Caco-2 (cell line): ENCODE measurements at places on chromosomes 5 and 9.
A peak's percentile ranks its signal among the peaks of the same experiment; 100 is the strongest.

DNA sequence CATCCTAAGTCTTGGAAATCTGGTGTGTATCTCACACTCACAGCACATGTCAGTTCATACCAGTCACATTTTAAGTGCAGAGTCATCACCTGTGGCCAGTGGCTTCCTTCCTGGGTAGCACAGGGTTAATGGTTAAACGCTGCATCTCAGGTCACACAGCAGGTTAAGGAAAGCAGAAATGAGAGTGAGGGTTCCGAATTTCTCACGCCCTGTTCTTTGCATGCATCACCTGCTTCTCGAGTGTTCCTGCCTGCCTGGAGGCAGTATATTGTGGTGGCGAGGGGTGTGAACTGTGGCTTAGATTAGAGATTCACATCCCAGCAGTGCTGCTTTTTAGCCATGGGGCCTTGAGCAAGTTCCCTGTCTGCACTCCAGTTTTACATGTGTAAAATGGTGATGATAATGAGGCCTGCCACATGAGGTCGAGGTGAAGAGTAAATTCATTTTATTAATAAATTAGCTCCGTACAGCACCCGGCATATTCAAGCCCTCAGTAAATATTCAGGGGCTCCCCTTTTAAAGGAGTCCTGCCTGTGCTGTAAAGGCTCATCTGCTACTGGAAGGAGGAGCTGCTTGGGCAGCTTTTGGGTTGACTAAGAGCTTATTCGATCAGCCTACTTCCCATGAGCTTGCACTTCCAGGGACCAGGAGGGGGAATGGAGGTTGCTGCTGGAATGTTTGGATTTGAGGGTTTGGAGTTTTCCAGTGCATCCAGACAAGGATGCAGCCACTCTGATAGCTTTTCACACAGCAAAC is 61.1 kb upstream of the SAP30L start:
- no peak for DNase-seq

GRCh38 chr9:1431461-1431860 is 381.3 kb downstream of the DMRT2 start:
- no peak for DNase-seq

GRCh38 chr9:9079473-9079872 is 1279.9 kb upstream of the DMAC1 start:
- no peak for DNase-seq

GRCh38 chr5:56951126-56951945 is 587 bp downstream of the MIER3 start:
- DNase-seq: peak; percentile 59

GRCh38 chr5:137273511-137273910 is 225.6 kb downstream of the SPOCK1 start:
- no peak for DNase-seq

DNA sequence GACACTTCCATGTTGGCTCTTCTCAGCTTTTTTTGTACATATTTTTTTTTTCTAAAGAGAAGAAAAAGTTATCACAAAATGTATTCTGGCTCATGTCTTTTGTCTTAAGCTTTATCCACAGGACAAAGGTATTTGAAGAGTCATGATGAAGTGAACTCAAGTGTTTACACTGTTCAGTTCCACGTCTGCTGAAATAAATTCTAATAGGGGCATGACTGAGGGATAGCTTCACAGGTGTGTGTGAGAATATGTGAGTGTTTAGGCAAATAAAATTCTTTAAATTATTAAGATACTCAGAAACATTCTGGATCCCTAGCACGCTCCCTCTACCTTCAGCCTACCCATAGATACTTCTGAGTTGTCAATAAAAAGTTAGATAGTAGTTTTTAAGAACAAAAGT is 59.8 kb downstream of the BAAT start:
- DNase-seq: no peak

DNA sequence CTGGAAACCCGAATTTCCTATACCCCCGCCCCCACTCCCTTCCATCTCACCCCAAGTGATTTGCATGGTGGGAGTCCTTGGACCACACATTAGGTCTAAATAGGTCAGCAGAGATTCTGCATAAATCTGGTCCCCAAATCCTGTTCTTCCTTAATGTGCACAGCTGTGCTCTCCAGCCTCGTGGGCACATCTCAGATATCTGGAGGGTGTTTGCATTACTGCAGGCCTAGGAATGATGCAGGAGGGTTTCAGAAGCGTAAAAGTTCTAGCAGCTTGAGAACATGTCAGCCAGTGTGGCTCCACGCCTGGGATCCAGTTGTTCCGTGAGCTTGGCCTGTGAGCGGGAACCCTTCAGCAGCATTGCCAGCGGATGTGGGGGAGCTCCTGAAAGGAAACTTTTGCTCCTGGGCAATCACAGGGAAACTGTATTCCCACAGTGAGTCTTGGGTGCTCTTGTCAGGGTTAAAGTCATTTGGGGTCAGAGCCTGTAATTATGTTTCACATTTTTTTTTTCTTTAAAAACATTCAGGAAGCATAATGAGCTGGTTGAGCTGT is 12.9 kb downstream of the ARHGAP26 start:
- DNase-seq: no peak

DNA sequence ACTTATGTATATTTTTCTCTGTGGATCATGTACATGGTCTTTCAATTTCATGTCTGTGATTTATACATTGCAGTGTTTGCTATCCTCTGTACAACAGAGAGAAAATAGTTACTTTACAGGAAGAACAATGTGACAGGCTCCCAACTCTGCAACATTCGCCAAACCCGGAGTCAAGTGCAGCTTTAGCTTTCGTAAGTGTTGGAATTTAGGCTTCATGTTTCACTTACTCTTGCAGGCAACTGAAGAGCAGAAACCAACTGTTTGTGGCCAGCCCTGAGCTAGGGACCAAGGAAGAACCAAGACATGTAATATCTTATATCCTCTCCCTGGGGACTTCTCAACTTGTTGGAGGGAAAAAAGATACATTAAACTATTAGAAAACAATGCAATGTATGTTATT is 147.9 kb downstream of the C5orf15 start:
- DNase-seq: no peak

DNA sequence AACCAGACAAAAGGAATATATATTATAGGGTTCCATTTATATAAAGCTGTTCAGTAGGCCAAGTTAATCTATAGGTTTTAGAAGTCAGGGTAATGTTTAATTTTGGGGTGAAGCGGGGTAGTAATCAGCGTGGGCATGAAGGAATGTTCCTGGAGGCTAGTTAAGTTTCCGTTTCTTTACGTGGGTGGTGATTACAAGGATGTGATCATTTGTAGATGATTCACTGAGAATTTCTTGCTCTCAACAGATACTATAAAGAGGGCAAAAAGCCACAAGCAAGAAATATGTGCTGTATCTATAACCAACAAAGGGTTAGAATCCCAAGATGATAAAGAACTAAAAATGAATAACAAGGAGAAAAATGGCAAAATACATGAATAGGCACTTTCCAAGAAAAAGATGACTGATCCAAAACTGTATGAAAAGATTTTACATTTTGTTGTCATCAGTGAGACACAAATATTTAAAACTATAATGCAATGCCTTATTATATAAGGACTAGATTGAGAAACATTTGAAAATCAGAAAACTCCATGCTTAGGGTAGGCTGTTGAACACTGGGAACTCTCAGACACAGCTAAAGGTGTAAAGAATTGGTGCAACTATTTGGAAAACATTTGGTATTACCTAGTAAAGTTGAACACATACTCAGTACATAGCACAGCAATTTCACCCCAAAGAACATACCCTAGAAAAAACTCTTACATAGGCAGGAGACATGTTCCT is 224.3 kb upstream of the S1PR3 start:
- no peak for DNase-seq

DNA sequence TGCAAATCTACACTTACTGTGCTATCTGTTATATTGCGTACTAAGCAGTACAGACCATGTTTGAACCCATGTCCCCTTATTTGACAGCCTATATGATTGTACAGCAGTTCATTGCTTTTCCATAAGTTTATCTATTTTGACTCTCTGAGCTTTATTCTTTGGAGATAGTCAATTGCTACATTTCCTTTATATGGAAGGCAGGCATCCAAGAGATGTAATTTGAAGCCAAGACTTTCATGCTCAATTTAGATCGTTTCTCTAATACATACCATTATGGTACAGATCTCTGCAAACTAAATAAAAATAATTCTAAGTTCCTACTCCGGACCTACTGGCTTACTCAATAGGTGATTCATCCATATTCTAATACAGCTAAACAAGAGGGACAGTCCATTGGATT is 424.8 kb downstream of the TMEM38B start:
- DNase-seq: no peak

DNA sequence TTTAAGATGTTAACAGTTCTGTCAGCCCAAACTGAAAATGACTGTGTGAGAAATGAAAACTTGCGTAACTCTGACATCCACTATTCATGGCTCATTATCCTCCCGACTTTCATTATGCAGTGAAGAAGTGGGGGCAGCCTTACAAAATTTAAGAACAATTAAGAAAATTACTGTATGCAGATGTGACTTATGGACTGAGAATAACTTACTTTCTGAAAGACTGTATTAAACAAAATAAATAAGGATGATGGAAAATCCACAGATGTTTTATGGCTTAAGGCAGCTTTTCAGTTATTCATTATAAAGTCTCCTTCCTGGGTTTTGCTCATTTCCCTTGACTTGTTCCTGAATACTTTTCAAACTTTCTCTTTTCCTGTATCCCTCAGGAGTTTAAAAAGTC is 55.2 kb downstream of the GRIN3A start:
- DNase-seq: no peak

DNA sequence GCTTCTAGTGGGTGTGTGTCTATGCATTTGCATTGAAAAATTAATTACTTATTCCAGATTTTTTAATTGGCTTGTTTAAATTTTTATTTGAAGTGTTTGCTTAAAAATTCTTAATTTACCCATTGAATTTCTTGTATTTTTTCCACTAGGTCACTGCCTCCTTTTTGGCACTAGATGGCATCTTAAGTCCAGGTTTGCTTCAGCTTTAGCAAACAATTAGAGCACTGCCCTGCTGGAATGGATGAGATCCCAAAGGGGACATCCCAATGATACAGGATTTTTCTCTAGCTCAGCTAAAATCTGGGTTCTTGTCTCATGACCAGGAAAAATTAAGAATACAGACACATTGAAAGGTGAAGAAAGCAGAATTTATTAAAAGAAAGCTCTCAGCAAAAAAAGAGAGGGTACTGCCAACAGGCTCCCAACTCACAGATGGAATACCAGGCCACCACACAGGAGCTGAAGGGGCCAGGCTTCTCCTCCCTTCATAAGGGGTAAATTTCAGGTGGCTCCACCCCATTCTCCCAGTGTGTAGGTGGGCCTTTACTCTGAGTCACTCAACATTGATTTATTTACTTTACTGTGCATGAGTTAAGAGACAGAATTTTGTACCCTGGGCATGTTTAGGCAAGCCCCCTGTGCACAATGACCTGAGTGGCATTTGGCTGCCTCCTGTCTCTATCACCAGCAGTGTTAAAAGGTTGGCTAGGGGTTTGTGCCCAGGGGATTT is 532.4 kb downstream of the ANXA1 start:
- DNase-seq: no peak

GRCh38 chr5:107294669-107295068 is 376.1 kb downstream of the EFNA5 start:
- no peak for DNase-seq

DNA sequence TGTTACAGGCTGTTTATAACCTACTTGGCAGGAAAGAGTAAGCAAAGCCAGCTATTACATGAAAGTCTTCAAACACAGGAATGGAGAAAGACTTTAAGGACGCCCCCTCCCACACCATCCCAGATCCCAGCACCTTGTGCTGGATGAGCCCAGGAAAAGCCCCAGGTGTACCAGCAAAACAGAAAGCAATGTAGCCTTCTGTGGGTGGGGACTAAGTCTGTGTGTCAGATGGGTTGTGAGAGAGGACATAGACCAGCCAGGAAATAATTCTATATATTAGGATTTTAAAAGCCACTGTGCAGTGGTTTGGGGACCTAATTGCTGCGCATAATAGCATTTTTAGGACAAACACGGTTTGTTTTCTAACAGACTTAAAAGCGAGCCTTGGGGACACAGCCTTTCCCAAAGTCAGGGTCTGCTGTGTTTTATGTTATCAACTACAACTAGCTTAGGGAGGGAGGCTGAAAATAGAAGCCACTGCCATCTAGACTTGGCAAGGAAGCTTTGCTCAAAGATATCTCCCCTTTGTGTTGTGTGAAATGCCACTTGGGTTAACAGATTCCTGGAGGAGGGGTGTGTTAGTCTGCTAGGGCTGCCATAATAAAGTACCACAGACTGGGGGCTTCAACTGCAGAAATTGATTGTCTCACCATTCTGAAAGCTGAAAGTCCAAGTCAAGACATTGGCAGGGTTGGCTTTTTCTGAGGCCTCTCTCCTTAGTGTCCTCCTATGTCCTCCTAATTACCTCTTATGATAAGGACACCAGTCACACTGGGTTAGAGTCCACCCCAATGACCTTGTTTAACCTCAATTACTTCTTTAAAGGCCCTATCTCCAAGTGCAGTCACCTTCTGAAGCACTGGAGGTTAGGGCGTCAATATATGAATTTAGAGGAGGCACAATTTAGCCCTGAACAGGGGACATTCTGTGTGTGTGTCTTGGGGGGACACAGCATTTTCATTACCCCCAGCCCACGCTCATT is 17.2 kb upstream of the UBE2QL1 start:
- no peak for DNase-seq

DNA sequence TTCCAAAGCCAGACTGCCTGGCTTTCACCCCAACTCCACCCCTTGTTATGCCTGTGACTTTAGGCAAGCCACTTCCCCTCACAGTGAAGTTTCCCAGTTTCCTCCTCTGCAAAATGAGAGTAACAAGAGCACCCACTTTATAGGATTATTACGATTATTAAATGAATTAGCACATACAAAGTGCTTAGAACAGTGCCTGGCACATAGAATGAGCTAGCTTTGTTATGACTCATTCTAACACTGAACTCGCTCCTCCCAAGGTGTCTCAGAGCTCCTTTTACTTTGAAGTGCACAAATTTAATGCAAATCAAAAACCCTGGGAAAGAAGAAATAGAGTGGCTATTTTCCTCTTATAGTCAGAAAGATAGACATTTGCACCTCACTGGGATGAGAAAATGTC is 34.3 kb downstream of the DNAH5 start:
- DNase-seq: no peak

DNA sequence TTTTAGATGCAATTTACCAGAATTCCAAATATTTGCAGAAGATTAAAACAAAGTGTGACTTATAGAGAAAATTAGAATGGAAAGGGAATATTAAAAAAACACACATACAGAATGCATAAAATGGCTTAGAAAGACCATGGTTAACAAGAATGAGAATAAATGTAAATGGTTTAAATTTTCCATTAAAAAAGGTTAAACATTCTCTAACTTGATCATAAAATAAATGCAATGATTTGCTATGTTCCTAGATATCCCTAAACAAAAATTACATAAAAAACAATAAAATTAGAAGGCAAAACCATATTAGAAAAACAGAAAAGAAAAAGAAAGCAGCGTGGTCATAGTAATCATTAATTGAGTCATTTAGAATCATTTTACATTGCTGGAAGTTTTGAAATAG is 152.5 kb downstream of the TMEM38B start:
- no peak for DNase-seq

DNA sequence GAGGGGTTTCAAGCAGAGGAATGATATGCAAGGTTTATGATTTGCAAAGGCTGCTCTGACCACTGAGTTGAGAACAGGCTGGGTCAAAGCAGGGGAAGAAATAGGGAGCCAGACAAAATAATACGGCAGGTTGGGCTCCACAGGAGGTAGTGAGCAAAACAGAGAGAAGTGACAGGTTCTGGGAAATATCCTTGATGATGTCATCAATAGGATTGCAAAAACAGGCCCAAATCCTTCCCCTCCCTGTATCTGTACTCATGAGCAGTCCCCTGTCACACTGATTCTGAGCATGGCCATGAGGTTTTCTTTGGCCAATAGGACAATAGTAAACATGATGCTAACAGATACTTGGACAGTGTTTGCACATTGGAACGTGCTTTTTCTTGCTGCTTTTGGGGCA is 471.8 kb upstream of the BRINP1 start:
- DNase-seq: no peak

- DNase-seq: no peak
These were observed 387.4 kb downstream of the FGF10 start for GRCh38 chr5:44001675-44002380.
